ENCODE measurements at places on chromosomes 4 and X. TPM values are rescaled to one million over a fixed set of nuclear protein-coding genes. Genes with fewer than 3 reads are reported as not detected.

The NAT8L gene
- 13.6 TPM for total RNA-seq

The TEX11 gene
- not detected for total RNA-seq

The SGMS2 gene
- total RNA-seq, result 19.0 TPM

The SLC38A5 gene
- 0.38 TPM for total RNA-seq

The SLIT2 gene
- not detected for total RNA-seq

The DDIT4L gene
- total RNA-seq, result 0.21 TPM

The PAK3 gene
- not detected for total RNA-seq

The FAAH2 gene
- 0.06 TPM for total RNA-seq

The NPY1R gene
- total RNA-seq, result 0.10 TPM

The CWH43 gene
- total RNA-seq, result not detected

The ARSH gene
- total RNA-seq, result not detected

The TMEM164 gene
- total RNA-seq, result 106 TPM

The OTUD6A gene
- total RNA-seq, result not detected

The POF1B gene
- 2.1 TPM for total RNA-seq

The ABCB7 gene
- total RNA-seq, result 16.2 TPM

The FAM9C gene
- total RNA-seq, result not detected

The SPANXB1 gene
- 2.0 TPM for total RNA-seq

The ARMCX1 gene
- 0.48 TPM for total RNA-seq
